ENCODE measurements at places on chromosomes 4 and X.

- DNase-seq: no peak
Measured at GRCh38 chr4:117968606-117969005, 65.7 kb upstream of the NDST3 start.

GRCh38 chr4:82500435-82501153 is 61.2 kb downstream of the TMEM150C start:
- no peak for DNase-seq

DNA sequence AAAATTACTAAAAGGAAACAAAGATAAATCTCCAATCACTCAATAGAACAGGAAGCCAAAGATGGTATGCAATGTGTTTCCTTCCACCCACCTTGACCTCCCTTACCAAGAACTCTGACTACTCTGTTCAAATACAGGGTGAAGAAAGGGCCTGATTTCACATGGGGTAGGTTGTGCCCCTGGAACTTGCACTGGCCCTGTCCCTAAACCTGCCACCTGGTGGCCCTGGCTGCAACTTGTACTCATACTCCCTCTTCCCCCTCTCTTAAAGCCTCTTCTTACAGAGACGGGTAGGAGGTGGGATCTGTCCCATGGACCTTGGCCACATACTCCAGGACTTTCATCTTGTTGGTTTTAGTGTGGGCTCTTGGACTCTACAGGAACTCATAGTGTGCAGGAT is 17.3 kb upstream of the TMEM185A start:
- DNase-seq: no peak

- no peak for DNase-seq
Measured at GRCh38 chr4:178165251-178165950, 723.2 kb upstream of the AGA start.

- no peak for DNase-seq
Measured at GRCh38 chr4:33334416-33334815, 2614.2 kb downstream of the PCDH7 start.

GRCh38 chrX:69066021-69066757 is 99.1 kb downstream of the PJA1 start:
- DNase-seq: no peak

DNA sequence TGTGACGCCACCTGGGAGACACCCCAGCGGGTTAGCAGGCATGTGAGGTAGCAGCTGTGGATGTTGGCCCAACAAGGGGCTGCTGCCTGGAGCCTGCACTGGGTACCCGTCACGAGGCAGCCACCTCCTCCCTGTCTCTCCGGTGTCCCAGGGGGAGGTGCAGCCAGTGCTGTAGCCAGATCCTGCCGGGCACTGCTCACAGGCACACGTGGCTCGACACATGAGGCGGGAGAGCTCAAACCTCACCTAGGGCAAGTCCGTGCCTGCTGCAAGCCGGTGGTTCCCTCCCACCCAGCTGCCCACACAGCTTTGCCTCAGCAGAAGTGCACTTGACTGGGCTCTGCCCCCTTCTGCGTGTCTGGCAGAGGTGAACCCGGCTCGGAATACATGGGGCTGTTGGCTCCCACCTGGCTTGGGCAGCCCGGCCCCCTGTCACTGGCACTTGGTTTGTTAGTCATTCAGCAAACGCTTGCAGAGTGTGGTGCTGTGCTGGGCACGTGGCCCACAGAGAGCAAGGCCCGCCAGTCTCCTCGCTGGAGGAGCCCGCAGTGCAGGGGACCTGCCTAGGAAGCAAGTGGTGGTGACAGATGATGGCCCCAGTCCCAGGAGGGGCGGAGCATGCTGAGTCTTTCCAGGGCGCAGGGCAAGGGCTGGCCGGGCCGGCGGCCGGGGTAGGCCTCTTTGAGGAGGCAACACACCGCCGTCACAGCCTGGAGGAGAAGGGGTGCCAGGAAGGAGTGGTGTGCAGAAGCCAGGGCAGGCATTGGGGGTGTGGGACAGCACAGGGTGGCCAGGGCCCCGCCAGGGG is 10.1 kb upstream of the SH3TC1 start:
- DNase-seq: no peak

DNA sequence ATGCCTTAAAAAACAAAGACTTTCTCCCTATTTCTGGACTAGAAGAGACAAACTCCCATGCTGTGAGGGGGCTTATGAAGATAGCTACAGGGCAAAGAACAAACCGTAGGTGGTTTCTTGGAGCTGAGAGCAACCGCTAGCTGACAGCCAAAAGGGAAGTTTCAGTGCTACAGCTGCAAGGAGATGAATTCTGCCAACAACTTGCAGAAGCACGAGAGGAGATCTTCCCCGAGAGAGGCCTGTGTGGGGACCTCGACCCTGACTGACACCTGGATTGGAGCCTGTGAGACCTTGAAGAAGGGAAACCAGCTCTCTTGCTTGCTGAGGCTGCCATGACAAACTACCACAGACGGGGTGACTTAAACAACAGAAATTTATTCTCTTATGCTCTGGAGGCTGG is 183.8 kb upstream of the VCX3A start:
- no peak for DNase-seq

DNA sequence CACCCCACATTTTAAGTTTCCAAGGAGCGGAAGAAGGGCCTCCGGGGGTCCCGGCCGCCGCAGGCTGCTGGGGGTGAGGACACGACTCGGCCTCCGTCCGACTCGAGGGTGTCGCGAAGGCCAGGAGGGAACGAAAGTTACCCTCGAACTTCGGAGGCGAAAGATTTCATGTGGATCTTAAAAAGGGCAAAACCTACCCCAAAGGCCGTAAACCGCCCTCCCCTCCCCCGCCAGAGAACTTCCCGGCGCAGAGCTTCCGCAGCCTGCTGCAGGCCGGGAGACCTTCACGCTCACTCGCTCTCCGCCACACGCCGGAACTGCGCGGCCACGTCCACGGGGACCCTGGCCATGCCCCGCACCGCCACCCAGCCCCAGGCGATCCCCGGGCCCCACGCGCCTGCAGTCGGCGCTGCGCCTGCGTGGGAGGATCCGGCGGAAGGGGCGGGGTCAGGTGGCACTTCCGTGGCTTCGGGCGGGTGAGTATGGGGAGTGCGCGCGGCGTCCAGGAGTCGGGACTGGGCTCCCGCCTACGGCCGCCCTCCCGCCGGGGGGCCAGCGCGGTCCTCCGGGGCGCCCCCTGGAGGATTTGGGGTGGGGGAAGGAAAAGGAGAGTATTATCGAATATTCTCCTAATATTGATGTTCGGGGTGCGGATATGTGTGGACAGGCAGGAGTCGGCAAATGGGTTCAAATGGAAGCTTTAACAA is at the start of gene MMAA:
Gene MMAA, plus strand, starts transcription at position 454 of the 707 bp plus-strand sequence. CDS start 19,755 bp downstream, outside the sequence.
- DNase-seq: peak; percentile 96

DNA sequence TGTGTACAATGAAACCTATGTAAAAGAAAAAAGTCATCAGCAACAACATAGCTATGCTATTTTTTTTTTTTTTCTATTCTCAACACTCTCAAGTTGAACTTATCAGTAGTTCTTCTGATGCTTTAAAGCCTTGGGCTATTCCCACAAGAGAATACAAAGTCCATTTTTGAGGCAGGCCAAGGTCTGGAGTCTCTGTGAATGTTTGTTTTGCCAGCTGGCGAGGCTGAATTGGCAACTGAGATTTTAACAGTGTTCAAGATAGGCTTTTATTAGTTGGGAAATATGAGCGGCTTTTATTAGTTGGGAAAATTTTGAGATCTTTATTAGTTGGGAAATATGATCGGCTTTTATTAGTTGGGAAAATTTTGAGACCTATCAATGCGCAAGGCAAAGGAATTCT is 336.6 kb downstream of the SLITRK2 start:
- no peak for DNase-seq

DNA sequence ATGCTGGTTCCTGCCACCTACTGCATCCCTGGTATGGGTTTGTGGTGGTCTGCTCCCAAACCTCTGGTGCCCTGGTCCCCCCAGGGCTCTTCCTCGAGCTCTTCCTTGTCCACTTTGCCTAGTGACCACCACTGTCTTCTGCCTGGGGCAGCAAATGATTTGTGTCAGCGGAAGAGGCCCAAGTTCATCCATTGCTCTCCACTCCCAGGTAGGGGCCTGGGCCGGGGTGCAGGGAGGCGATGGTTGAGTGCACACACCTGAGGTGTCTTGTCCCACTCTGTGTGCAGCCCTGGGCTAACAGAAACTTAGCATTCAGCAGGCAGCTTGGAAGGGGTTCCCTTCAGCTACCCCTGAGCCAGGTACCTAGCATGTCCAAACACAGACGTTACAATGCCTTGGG is 75.6 kb upstream of the SOX3 start:
- DNase-seq: no peak

DNA sequence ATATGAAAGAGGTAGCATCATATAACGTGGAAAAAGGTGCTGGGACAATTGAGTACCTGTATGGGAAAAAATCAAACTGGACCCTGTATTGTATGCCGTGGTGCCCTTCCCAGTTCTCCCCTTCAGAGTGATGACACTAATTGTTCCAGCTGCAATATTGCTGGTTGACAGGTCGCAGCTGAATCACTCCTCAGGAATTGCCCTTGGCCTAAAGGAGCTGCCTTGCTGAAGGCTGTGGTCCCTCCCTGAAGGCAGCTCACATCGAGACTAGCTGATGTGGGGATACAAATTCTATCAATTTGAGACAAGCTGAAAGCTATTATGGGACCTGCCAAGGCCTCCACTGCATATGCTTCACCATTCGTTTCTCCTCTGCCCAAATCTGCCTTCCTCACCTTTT is 39.3 kb upstream of the CXCL8 start:
- DNase-seq: no peak

DNA sequence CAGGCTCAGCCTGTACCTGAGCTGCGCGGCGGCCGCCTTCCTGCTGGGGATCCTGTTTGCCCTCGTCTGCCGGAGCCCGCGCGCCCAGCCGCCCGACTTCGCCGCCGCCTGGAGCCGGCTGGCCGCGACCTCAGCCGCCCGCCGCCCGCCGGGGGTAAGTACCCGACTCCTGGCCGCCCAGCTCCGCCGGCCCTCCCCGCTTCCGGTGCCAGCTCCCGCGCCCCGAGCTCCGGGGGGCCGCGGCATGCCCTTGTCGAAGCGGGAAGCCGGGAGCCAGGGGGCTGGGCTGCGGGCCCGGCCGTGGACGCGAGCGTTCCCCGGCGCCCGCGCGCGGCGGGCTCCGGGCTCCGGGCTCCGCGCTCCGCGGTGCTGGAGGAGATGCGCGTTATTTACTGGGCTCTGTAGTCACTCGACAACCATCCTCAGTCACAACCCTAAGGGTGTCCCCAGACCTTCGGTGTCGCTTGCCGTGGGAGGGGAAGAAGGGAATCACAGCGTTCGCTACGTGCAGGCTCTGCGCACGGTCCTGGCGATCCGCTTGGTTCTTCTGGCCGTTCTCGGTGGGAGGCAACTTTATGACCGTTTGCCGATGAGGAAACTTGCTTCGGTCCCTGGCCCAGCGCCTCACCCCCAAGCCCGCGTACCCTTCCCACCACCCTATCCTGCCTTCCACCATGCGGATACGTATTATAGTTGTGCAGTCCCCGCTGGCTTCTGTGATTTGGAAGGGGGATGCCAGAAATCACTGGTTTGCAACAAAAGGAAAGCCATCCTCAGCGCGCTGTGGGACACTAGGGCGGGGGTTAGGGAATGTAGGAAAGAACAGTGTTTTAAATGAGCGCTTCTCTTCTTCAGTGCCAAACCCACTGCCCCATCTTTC is 944 bp downstream of the SNX25 start:
- DNase-seq: peak; percentile 66

DNA sequence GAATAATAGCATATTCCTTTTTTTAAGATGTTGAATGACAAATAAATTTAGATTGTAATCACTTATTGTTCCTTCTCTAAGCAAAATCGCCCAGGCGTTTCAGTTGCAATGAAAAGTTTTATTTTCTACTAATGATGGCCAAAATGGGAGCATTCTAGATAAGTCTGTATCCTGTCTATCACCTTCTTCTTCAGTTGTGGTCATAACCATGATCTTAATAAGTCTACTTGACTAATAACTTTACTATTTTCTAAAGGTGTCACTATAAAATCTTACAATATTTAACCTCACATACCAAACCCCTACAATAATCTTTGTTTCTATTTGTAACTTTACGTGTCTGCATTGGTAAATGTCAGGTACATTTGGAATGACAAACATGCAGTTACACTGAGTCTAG is 723.7 kb upstream of the MAGEB2 start:
- DNase-seq: no peak

- DNase-seq: no peak
Measured at GRCh38 chrX:12128017-12128416, 10.3 kb upstream of the FRMPD4 start.

- DNase-seq: no peak
Measured at GRCh38 chr4:78362310-78362709, 189.3 kb upstream of the ANXA3 start.

DNA sequence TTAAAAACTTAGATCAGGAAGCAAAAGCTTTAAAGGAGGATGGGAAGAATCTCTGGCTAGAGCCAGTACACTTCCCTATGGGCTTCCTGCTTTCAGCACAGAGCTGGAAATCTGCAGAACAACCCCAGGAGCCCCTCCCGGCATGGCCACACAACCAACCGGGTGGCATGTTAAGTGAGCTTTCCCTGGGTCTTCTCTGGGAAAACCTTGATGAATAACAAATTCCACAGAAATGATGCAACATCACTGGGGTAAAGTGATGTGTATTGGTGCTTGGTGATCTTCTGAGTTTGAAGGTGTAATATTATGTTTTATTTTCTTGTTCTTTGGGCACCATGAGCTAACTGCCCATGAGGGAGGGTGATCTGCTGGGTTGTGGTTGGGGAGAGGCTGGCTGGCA is 22.1 kb downstream of the NHS start:
- DNase-seq: no peak

GRCh38 chr4:53355930-53356521 is 9.8 kb downstream of the SCFD2 start:
- no peak for DNase-seq

DNA sequence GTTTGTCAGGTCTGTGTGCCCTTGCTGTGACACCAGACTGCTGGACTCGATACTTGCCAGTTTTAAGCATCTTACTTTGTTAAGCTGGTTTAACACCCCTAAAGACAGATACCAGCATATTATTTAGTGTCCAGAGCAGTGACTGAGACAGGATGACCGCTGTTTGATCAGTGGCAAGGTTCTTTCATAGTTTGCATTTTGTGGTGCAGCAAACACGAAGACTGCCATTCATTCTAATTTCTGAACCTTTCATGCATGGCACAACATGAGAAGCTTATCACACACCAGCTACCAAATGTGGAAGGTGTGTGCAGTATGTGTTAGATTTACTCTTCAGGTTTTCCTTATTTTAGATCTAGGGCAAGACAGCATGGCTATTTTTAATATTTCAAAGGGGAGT is 28.2 kb downstream of the JADE1 start:
- DNase-seq: no peak

DNA sequence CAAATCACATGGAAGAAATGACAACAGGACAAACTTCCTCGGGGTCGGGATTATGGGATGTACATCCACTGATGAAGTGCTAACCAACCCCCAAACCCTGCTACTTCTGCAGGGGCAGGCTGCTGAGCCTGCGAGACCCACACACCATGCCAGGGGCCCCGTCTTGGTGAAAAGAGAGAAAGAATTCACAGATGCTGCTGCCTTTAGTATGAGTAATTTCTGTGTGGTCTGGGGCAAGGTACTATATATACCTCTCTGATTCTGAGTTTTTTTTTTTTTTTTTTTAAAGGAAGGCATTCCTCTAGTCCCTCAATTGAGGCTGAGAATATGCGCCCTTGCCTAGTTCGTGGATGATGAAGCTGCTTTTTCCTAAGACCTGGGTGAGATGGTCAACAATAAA is 24.8 kb downstream of the PDHA1 start:
- DNase-seq: no peak
